ENCODE measurements at places on chromosomes 13 and 19.

GRCh38 chr19:15265850-15266248, 33.6 kb upstream of the EPHX3 start:
- DNase-seq: no peak

GRCh38 chr13:26071691-26072090, 19.9 kb upstream of the SHISA2 start:
- no peak for DNase-seq

DNA sequence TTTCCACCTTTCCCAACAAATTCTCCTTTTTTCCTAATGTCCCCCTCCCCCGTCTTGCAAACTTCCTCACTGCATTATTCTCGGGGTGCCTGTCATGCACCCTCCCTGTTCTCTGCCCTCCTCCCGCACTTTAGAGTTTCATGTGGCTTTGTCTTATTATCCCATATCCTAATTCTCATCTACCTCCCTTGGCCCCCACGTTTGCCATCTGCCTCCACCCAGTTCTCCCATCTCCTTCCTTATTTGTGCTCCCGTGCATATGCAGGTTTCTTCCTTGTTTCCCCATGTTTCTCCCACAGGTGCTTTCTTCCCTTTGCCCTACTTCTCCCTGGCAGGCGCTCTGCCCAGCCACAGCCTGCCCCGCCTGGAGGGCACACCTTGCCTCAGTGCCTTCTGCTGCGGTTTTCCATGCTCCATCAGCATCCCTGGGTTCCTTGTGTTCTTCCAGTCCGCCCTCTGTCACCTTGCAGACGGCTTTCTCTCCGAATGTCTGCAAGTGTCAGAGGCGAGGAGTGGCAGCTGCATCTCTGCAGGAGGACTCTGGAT, 1.5 kb downstream of the SPATA13 start:
- DNase-seq: no peak

GRCh38 chr19:29497241-29497640, 28.6 kb upstream of the VSTM2B start:
- no peak for DNase-seq

GRCh38 chr13:46530084-46530935, 22.7 kb upstream of the LRCH1 start:
- no peak for DNase-seq

DNA sequence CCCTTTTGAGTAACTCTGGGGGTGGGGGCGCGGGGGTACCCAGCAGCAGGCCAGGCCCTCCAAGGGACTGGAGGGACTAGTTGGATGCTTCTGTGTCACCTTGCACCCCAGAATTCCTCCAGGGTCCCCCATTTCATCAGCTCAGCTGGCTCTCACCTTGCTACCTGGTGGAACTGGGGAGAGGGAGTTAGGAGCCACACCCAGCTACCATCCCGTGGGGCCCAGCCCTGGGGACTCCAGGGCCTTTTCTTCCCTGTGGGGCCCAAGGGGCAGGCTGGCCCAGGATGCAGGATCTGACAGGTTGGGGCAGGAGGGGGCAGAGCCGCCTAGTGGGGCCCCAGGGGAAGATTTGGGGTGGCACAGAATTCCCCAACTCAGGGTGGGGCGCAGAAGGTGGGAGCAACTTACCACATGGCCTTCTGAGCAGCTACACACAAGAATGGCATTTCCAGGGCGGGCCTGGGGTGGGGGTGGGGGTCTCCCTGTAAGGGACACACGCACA, 32.8 kb upstream of the NANOS3 start:
- no peak for DNase-seq

- no peak for DNase-seq
Measured at GRCh38 chr19:3365836-3366752, at the start of gene NFIC. Gene NFIC, plus strand, starts transcription at chr19:3366583. Its CDS starts 54 bp downstream, at chr19:3366637.

DNA sequence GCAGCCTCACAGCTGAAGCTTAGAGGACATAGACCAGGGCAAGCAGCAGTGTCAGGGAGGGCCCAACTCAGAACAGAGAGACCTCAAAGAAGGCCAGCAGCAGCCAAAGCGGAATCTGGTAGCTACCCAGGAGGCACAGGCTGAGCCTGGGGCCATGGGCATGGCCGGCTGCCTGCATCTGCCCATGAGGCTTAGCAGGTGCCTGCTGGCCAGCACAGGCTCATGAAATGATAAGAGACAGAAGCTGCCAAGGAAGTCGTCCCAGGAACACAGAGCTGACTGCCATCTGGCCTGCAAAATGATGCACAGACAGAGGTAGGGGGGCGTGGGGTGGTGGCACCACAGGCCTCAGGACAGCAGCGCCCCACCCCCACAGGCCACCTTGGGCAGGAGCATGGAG, 29.2 kb downstream of the TUBA3C start:
- no peak for DNase-seq

- no peak for DNase-seq
Measured at GRCh38 chr13:48113756-48114130, 18.8 kb upstream of the MED4 start.

- DNase-seq: no peak
Measured at GRCh38 chr13:107865318-107865575, 350.1 kb downstream of the LIG4 start.

DNA sequence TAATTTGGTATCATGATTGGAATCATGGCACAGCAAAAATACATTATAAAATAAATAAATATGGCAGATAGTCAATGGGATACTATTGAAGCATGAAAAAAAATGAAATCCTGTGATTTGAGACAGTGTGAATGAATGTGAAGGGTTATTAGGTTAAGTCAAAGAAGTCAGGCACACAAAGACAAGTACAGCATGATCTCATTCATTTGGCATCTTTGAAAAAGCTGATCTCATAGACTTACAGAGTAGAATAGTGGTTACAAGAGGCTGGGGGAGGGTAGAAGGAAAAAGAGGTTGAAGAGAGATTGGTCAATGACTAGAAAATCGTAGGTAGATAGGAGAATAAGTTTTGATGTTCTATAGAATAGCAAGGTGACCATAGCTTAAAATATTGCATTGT, 295.1 kb upstream of the SLITRK5 start:
- no peak for DNase-seq

DNA sequence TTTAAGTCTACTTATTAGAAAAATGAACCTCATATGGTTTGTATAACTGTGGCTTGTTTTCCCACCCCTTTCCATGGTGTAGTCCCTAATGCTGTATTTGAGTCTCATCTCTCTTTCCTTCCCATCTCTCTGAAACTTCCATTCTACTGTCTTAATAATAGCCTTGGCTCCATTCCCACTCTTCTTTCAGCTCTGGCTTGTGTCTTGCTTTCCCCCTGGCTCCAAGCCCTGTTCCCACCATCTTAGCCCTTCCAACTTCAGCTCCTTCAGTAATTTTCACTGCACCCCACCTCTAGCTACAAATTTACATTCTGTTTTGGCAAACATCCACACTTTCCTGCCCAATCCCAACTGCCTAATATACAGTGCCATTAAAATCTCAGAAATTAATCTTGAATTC, 137.5 kb downstream of the SLITRK6 start:
- DNase-seq: no peak

GRCh38 chr13:24683838-24684599, 3.8 kb downstream of the ATP12A start:
- peak; percentile 11 for DNase-seq

- peak; percentile 24 for DNase-seq
Measured at GRCh38 chr13:102597029-102597961, 509 bp downstream of the TPP2 start.
